Heart left ventricle (tissue), 16 donors: ENCODE measurements at places on chromosomes 7 and 10. TPM values are rescaled to one million over a fixed set of nuclear protein-coding genes. Genes with fewer than 3 reads are reported as not detected.

TCAF2 gene
- total RNA-seq: 0.71 TPM

GOLGA7B gene
- total RNA-seq: not detected

C10orf62 gene
- total RNA-seq: 1.4 TPM

SPDYE2 gene
- not detected for total RNA-seq

CPXM2 gene
- 11.2 TPM for total RNA-seq

PTPRN2 gene
- 2.3 TPM for total RNA-seq

CPA2 gene
- not detected for total RNA-seq

CALML3 gene
- not detected for total RNA-seq

ZNF467 gene
- total RNA-seq: 4.6 TPM

POLR2J3 gene
- total RNA-seq: 9.8 TPM

MSRB2 gene
- total RNA-seq: 75.0 TPM

GRCh38 chr10:96740141-96740540 is 19.8 kb upstream of the PIK3AP1 start:
- DNase-seq: no peak

- DNase-seq: no peak
These were observed 181.4 kb downstream of the ADK start for GRCh38 chr10:74332398-74332797.

DNA sequence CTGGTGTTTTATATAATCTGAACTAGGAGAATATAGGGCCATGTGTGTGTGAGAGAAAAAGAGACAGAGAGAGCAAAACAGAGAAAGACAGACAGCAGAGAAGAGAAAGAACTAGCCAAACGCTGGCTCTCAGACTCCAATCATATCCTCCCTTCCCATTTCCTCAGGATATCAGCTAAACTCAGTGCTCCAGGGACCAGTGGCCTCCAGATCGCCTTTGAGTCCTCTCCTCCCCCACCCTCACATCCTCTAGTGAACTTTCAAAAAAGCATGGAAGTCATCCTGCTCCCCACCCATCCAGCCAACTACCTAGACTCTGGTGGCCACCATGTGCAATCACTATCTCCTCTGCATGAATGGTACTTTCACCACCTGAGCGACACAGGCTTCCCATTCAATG is 386.1 kb upstream of the NPVF start:
- no peak for DNase-seq

DNA sequence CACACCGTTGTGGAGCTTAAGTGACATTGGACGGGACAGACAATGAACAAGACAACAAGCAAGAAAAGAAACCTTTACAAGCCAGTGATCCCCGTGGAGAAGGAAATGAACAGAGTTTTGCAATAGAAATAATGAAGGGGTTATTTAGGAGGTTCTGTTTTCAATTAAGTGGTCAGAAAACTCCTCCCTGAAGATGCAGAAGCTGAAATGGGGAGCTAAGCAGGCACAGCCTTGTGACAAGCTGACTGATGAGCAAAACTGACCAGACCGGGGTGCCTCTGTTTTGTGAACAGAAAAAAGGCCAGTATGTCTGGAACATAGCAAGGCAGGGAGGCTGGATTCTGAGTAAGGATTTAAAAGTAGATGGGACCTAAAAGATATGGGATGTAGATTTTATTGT is 299.8 kb upstream of the POM121L12 start:
- no peak for DNase-seq

DNA sequence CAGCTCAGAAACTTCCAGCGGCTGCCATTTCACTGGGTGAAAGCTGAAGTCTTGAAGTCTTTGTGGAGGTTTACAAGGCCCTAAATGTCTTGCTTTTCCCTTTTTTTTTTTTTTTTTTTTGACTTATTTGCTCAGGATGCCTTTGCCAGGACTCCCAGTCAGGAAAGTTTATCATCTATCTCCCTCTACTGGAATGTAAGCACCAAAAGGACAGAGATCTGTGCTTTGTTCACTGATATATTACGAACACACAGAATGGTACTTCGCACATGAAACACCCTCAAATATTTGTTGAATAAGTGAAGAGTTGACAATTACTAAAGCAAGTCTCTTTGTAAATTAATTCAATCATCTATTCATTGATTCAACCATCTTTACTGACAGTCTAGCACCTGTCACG is 23.2 kb downstream of the ABCB4 start:
- DNase-seq: no peak

DNA sequence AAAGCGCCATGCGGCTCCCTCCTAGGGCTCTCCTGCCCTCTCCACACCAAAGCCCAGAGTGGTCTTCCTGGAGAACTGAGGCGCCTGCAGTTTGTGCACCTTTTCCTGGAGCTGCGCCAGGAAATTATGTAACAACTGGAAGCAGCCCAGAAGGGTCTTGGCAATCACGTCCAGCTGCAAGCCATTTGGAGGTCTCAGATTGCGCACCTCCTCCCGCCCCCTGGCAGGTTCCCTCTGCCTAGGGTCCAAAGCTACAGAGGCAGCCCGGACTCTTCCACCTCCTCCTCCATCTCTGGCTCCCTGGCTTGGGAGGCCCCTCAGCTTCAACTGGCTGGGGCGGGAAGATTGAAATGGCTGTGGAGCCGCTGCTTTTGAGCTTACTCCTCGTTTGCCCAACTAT is 34.0 kb upstream of the SFTPD start:
- DNase-seq: no peak

- no peak for DNase-seq
These were observed 338.1 kb upstream of the SEMA3C start for GRCh38 chr7:81256991-81257390.

DNA sequence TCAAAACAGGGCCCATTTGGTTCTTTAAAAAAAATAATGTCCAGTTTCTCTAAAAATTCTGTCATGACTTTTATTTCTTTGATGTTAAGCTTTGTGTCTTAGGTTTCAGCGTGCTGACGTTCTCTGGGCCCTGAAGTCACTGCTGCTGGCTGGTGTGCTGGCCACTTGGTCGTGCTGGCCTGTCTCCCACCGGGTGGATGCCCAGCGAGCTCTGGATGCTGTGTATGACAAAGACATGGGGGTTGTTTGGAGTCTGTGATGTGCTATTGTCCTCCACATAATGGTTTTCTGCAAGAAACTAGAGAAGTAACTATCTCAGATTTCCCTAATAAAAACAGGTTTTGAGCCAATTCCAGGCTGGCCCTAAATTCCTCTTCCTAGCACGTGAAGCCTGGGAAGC is 9.5 kb upstream of the IDI2 start:
- no peak for DNase-seq

DNA sequence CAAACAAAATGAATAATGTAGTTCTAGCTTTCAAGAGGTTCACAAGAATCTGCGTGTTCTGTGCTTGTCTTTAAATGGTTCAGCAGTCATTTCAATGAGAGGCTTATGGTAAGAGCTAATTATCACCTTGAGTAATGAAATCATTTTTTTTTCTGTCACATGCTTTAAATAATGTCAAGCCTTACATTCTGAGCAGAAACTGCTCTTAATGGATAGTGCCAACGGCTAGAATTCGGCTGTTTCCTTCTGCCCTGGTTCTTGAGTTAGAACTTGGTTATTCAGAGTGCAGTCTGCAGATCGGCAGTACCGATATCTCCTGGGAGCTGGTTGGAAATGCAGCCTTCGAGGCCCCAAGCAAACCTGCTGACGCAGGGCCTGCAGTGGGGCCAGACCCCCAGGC is 316.2 kb downstream of the CAMK1D start:
- no peak for DNase-seq

DNA sequence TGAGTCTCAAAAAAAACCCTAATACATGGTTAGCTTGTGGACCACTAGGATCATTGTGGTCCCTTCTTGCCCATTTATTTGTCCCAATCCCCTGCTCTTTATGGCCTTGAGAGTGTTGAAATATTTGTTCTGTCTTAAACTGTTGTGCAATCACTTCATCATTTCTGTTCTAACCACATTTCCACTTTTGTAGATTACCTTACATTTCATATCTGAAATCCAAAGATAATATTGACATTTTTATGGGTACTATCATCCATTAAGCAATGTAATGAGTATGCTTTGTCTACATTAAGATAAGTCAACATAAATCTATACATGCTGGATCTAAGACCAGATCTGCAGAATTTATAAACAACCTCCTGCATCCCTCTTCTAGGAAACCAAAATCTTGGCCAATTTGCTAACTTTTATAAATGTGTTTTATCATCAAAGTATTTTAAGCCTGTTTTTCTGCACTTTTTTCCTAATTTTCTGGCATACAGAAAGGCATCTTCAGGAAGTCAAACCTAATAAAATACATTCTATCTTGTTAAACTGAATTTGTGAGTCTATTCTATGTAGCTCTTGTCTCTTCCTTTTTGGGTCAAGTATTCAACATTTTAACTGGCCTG is 359.4 kb upstream of the CELF2 start:
- no peak for DNase-seq

- DNase-seq: no peak
These were observed 112.6 kb downstream of the EEPD1 start for GRCh38 chr7:36265680-36266079.

DNA sequence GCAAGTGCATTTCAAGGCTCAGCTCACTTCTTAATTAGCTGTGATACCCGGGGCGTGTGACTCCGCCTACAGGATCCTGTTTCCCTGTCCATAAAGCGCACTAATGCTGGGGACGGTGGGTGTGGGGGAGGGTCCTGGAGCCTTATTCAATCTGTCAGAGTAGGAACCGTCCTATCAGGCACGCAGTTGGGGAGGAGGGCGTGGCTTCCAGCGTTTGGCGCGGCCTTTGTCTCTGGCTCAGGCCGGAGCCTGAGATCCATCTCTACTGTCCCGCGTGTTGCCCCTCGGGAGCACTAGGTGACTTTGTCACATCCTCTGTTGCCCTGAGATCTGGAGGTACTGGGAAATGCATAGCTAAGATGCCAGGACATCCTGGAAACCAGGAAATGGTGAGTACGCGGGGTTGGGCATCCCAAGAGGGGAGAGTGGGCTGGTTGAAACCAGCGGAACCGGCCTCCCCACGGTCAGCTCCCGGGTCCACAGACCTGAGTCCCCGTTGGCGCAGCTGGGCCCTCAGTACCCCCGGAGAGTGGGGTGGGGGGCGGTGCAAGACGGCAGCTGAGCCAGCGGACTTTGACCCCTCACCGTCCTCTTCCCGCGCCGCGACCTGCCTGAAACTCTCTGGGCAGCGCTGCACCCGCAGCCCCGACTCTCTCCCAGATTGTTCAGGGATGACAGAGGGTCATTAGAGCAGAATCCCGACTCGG is 104.4 kb upstream of the ZNF92 start:
- no peak for DNase-seq

GRCh38 chr7:111638078-111638477 is 75.8 kb upstream of the IMMP2L start:
- DNase-seq: no peak

- no peak for DNase-seq
These were observed 139.2 kb downstream of the ETV1 start for GRCh38 chr7:13850185-13850752.

GRCh38 chr10:131710142-131710861 is 190.5 kb upstream of the PPP2R2D start:
- DNase-seq: no peak

DNA sequence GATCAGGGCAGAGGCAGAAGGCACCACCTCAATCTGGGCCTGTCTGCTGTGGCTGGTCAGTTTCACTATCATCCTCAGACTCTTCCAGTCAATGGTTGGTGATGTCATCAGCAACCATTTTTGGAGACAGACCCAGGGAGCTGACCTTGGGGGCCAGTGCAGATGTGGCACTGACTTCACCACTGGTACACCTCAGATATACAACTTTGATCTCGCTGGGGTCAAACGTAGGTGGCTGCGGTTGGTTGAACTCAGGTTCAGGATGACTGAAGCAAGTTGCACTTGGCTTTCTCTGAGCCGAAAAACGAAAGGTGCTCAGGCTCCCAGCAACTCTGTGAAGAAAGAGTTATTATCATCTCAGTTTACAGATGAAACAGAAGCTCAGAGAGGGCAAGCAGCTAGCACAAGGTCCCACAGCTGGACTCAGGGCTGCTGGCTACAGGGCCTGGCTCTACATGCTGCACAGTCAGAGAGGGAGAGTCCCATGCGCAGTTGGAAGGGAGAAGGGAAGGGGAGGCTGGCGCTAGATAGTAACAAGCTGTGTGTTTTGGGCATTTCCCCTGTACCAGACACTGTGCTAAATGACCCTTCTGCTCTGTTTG is 27.2 kb downstream of the ANKRD16 start:
- DNase-seq: no peak

- no peak for DNase-seq
These were observed 11.7 kb downstream of the RBP3 start for GRCh38 chr10:47359626-47360418.

DNA sequence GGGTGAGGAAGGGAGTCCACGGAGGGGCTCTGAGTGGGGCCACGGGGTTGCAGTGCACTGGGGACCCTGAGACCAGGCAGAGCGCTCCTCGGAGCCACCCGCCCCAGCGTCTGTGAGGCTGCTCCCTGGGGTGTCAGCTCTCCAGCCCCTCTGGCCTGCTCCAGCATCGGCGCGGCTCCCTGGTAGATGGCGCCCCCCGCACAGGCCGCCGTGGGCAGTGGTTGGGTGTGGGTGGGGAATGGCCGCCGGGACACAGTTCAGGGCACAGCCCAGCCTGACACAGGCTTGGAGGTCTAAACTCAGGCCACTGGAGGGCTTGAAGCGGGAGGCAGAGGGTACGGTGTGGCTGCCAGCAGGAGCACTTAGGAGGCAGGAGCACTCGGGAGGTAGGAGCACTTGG is 222.6 kb upstream of the PPP2R2D start:
- no peak for DNase-seq

GRCh38 chr7:55056577-55057480 is 38.0 kb downstream of the EGFR start:
- no peak for DNase-seq

DNA sequence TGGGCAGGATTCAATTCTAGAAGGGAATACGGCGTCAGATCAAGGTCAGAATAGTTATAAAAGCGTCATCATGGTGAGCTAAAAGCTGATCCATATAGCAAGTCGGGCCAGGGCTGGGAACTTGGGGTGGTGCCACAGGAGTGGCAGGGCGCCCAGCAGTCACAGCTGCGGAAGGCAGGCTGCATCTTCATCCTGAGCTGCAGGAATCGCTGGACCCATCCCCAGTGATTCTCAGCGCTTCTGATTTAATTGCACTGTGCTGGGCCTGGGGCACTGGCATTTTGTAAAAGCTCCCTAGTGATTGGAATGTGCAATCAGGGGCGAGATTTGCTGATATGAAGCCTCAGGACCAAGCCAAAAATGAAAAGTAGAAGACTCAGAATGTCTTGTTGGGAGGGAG is 135.3 kb downstream of the CTTNBP2 start:
- DNase-seq: no peak

GRCh38 chr10:71605263-71605962 is 114.2 kb downstream of the C10orf105 start:
- DNase-seq: no peak
